ENCODE measurements at places on chromosomes 3 and 15. TPM values are rescaled to one million over a fixed set of nuclear protein-coding genes. Genes with fewer than 3 reads are reported as not detected.

PTPN23 gene
- 20.2 TPM for polyA plus RNA-seq

MESP1 gene
- polyA plus RNA-seq = 2.1 TPM

DNAH12 gene
- 1.7 TPM for polyA plus RNA-seq

MESD gene
- polyA plus RNA-seq = 13.0 TPM

SLC9C1 gene
- polyA plus RNA-seq = not detected
